Stimulated activated CD8-positive, alpha-beta memory T cell treated with anti-CD3 and anti-CD28 coated beads, Interleukin-2, amount 100 ng/mL, for 1 hour (primary cell): ENCODE measurements at places on chromosomes 1 and 21.

GRCh38 chr1:18495635-18496034, 14.9 kb downstream of the KLHDC7A start:
- no peak for DNase-seq

- DNase-seq = no peak
Measured at GRCh38 chr1:64875606-64876005, 90.7 kb downstream of the JAK1 start.

- DNase-seq = no peak
Measured at GRCh38 chr1:223811634-223812101, 34.1 kb downstream of the TP53BP2 start.

DNA sequence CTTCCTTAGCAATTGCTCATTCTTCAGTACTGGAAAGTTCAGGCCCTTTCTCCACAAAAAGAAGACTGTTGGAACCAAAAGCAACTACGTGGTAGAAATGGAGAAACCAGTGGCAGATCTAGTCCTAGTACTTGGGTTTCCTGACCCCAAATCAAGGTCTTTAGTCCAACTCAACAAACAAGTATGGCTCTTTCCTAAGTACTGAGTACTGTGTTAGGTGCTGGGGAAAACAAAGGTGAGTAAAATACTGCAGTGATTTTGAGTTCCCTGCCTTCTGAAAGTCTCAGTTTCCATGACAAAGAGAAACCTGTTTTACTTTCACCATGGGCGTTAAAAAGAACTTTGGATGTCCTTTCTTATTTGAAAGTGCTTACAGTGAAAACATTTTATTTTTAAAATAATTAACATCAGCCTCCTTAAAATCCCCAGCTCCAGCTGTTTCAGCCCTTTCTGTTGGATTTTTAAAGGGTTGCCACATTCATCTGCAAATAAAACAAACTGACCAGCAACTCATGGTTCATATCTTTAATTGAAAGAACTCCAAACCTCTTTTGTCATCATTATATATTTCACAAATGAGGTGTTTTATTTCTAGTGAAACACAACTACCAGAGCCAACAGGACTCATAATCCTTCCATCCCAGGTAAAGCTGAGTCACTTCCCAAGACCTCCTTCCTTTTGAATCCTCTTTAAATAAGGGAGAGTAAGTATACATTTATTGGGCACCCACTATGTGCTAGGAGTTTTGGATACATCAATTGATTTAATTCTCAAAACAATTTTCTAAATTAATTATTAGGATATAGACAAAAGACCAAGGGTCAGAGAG, 35.4 kb downstream of the PLPP3 start:
- no peak for DNase-seq

DNA sequence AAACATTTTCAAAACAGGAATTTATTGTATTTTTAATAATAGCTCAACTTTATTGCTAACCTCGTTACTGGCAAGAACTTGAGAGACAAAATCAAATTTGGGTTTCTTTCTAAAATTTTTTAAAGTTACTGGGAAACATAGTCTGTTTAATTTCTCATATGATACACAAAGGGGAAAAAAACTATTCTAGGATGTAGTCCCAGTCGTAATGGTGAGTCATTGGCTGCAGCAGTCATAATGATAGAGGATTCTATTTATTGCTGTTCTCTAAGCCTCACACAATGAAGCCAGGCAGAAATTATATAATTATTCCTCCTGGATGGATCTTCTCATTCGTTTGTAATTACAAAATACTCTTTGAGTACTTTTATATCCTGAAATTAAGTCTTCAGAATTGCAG, 326.5 kb upstream of the SGIP1 start:
- no peak for DNase-seq

DNA sequence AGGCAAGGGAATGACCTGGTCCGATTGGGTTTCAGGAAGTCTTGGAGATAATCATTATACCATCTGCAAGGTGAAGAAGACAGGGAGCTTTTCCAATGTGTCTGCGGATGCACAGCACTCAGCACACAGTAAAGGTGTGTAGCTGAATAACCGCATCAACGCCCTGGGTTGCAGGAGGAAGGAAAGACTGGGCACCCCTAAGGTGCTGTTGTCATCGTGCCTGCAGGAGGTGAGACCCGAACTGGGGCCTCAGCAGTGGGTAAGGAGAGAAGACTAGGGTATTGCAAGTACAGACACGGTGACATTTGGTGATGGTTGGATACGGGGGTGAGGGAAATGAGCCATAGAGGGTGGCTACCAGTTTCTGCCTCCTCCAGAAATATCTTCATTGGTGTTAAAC, 1.1 kb upstream of the TRIM62 start:
- DNase-seq = no peak

- no peak for DNase-seq
Measured at GRCh38 chr1:110434946-110435345, 16.0 kb upstream of the PROK1 start.

DNA sequence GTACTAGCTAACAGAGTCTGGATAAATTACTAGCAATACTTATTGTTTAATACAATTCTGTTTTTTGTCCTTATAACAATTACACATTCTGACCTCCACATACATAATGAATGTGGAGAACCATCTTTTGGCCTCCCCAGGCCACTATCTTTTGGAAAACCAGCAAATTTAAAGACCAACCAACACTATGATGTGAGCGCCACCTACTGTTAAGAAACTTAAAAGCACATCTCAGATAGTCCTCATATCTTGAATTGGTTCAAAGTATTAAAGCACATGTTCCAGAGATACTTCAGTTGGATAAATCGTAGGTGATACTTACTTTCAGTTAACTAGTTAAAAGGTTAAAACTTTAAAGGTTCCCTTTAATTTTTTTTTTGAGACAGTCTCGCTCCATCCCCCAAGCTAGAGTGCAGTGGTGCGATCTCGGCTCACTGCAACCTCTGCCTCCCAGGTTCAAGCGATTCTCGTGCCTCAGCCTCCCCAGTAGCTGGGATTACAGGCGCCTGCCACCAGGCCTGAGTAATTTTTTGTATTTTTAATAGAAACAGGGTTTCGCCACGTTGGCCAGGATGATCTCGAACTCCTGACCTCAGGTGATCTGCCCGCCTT, 29.3 kb upstream of the USP1 start:
- no peak for DNase-seq
